Midbrain (tissue), 1 donor: ENCODE measurements at places on chromosomes 12 and 14.

DNA sequence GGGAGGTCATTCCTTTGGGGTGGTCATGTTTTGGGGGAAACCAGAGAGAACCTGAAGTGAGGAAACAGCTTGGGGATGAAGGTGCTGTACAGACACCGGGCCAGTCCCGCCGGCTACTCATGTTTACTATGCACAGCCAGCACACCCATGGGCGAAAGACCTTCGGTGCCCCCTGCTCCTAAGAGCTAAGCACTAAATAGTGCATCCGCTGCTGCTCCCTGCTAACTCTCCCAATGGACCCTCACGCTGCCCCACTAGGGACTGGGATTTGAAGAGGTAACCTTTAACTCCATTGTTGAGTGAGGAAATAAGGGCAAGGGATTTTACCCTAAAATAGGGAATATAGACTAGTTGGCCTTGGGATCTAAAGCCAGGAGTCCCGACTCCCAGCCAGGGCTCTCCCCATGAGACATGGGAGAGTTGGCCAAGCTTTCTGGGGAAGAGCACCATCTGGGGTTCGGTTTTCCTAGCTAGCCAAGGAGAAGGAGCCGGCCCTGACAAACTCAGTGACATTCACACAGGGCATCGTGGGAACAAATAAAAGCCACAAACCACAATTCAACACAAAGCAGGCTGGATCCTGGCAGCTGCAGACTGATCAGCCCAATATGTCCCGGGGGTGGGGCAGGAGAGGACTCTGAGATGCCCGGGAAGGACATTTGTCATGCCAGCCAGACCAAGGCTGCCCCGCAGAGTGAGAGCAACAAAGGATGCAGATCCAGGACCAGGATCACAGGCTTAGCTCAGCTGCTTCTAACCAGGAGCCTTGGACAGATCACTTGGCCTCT is 91.7 kb downstream of the SINHCAF start:
- DNase-seq = no peak

DNA sequence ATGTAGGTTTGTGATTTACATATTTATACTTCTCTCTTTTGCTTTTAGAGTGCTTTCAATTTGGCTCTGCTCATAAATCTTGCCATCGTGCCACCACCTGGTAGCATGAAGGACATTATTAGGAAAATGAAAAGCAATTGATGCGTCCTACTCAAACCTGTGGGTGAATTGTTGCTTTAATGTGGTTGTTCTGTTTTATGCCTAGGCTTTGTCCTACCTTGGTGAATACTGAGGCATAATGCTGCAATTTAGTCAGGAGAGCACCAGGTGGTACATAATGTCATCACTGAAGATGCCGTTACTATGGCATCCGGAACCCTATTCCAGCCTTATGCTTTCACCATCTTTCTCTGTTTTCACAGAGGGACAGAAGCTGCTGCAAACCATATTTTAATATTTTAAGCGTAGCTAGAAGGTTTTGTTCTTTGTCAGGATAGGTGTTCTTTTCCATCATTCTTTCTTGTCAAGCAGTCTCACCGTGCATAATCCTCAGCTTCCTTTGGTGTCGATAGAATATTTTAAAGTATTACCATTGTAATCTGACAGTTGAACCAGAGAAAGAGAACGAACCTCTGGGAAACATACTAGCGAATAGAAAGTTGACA is 68.5 kb upstream of the PKP2 start:
- DNase-seq = no peak

DNA sequence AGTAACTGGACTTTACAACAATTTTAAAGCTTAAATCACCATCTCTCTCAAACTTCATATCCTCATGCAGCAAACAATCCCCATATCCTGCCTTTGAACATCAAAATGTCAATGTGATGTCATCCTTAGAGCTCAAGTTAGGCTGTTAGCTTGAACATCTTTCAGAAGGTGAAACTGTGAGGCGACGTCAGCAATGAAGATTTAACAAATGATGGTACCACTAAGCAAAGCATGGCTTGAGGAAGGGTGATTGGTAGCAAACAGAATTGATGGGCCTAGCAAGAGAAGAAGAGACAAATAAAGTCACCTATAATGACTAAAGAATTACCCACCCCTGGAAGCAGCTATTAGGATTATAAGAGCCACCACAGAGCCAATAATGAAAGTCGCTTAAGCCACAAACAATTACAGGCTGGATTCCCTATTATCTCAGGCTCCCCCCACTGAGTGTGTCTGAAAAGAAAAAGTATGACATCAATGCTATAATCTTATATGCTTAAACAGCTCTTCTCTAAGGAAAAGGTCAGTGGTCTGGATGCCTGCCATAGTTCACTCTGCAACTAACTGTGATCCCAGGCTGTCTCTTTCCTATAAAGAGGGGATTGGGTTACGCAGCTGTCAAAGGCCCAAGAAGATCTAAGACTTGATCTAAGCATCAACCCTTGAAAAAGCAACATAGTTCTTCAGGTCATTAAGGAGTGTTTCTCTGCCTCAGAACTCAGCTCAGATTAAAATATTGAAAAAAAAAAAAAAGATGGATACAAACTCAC is 18.1 kb downstream of the EGLN3 start:
- no peak for DNase-seq

DNA sequence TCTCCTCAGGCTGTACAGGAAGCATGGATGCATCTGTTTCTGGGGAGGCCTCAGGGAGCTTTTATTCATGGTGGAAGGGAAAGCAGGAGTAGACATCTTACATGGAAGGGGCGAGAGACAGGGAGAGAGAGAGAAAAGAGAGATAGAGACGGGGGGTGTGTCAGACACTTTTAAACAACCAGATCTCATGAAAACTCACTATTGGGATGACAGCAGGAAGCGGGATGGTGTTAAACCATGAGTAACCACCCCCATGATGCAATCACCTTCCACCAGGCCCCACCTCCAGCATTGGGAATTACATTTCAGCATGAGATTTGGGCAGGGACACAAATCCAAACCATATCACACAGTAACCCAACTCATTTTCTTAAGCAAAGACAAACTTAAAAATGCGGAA is 110.0 kb upstream of the EEA1 start:
- no peak for DNase-seq

DNA sequence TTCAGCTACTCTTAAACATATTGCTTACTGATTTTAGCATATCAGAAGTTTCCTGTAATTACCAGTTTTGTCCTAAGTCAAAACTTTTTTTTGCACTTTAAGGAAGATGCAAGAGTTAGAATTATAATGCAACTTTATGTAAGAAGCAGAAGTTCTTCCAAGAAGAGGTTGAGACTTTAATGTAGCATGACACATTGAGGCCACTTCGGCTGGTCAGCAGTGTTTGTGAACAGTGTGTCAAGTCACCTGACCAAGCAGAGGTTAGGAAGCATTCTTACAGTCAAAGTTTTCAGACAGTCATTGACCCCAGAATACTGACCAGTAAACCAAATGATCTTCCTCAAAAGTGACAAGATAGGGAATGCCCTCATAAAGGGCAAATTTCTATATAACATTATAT is 15.2 kb downstream of the FGFR1OP2 start:
- no peak for DNase-seq

- no peak for DNase-seq
Measured at GRCh38 chr14:95015046-95015445, 142.3 kb downstream of the DICER1 start.

- no peak for DNase-seq
Measured at GRCh38 chr12:622416-622815, 40.8 kb downstream of the NINJ2 start.

- DNase-seq = peak; percentile 92
Measured at GRCh38 chr12:117190210-117190781, at the start of gene FBXO21. Gene FBXO21 (minus strand): TSS chr12:117190470. CDS start chr12:117190456, 14 bp downstream.

GRCh38 chr12:93622485-93622884 is 50.0 kb downstream of the SOCS2 start:
- no peak for DNase-seq

- peak; percentile 14 for DNase-seq
Measured at GRCh38 chr12:9115731-9116559, at the start of gene A2M. Gene A2M (minus strand): TSS chr12:9115919. CDS start chr12:9115849, 70 bp downstream.

- DNase-seq = no peak
Measured at GRCh38 chr14:96263347-96264199, 7.6 kb downstream of the BDKRB1 start.

DNA sequence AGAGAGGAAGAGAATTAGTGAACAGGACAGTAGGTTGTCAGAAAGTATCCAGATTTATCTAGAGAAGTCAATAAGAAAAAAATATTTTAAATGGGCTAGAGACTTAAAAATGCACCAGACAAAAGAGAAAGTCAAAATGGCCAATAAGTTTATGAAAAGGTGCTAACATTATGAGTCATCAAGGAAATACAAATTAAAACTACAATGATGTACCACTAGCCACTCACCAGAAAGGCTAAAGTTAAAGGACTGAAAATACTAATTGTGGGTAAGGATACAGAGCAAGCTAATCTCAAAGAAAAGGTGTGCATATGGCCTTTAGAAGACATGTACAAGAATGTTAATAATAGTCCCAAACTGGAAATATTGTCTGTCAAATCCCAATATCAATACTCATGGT is 37.7 kb downstream of the C12orf50 start:
- DNase-seq = no peak

DNA sequence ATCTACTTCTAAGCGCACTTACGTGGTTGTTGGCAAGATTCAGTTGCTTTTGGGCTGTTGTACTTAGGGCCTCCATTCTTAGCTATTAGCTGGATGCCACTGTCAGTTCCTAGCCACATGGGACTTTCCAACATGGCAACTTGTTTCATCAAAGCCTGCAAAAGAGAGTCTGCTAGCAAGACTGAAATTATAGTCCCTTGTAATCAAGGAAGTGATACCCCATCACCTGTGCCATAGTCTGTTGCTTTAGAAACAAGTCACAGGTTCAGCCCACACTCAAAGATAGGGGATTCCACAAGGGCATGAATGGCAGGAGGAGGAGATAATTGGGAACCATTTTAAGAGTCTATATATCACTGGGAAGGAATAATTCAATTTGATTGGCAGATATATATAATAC is 27.1 kb upstream of the SLC17A8 start:
- no peak for DNase-seq

GRCh38 chr12:88868050-88868449 is 287.8 kb upstream of the KITLG start:
- no peak for DNase-seq

DNA sequence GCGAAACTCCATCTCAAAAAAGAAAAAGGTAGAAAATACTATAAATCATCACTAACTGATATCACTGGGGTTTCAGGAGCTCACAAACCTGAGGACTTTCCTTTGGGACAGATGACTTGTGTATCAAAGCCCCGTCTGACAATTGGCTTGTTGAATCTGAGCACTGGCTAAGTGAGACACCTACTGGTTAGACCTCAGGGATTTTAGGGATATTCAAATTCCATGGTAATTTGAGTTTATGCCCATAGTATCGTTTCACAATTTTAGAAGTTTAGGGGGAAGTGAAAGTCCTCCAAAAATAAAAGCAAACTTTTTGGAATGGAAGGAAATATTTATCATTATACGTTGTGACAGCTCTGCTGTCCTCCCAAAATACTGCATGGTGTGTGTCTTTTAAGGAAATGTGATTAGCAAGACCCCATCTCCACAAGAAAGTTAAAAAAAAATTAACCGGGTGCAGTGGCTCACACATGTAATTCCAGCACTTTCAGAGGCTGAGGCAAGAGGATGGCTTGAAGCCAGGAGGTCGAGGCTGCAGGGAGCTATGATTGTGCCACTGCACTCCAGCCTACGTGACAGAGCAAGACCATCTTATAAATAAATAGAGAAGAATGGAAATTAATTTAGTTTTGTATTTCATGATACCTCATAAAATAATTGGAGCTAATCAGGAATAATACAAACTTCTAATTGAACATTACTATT is 49.2 kb downstream of the FBXL14 start:
- DNase-seq = no peak

DNA sequence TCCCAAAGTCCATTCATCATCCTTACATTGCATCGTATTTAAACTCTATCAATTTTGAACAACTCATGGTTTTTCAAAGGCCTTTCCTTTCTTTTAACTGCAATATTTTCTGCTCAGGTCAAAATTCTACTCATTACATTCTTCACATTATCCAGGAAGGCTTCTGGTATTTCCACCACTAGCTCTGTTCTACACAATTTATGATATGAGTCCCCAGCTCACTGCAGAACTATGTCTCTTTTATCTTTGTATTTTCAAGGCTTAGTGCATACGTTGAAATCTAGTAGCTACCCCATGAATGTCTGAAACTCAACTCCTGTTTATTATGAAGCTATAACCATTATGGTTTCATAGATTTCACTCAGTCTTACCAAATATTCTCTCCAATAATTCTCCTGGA is 282.9 kb downstream of the DUSP6 start:
- DNase-seq = no peak

DNA sequence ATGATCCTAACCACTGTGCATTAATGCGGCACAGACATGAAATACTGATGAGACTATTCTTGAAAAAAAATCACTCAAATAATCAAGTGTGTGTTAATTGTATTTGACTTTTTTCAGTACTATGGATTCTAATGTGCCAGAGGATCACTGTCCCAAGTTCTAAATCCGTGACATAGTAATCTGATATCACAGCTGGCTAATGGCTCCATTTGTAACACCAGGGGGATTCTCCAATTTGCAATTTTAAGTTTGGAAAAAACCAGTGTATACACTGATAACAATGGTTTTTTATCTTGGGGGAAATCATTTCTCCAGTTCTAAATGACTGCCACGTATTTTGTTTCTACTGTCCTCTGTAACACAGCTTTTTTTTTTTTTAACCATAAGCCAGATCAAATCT is 33.0 kb downstream of the MPHOSPH9 start:
- DNase-seq = no peak

DNA sequence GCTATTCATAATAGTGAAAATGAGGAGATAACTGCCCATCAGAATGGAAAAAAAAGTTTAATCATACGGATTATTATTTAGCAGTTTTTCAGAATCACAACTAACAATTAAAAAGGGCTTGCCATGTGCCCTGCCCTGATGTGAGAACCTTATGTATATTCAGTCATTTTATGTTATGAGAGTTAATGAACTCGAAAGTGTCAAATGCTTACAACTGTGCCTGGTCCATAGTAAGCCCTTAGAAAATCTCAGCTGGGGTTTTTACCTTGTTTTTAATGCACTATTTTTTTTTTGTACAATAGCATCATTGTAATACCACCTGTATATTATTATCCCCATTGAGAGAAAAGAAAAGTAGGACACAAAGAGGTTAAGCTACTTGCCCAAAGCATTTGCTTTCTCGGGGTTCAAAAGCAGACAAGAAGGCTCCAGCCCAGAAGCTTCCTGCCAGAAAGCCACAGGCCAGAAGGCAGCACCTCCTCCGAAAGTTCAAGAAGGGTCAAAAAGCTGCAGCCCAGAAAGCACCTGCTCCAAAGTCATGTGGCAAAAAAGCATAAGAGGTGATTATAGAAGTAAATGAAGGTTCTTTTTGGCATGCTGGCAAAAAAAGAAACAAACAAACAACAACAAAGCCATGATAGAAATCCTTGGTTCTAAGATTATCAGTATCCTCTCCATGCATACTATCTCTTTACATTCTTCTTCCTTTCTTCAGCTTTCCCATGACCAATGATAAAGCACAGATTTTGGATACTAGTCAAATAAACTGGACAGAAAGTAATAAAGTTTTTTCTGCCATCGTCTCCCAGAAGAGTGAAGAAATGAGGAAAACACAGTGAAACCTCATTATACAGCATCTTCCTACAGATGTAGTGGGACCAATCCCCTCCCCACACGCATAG is 59.1 kb upstream of the NAP1L1 start:
- DNase-seq = no peak

GRCh38 chr12:96383991-96384390 is 16.2 kb downstream of the CDK17 start:
- DNase-seq = no peak

- no peak for DNase-seq
Measured at GRCh38 chr12:121107681-121108080, 25.0 kb upstream of the P2RX7 start.
